Chondrocyte (in vitro differentiated cells): ENCODE measurements at places on chromosomes 1 and 21. TPM values are rescaled to one million over a fixed set of nuclear protein-coding genes. Genes with fewer than 3 reads are reported as not detected.

GRCh38 chr1:172826096-172826741 is 167.3 kb downstream of the FASLG start:
- no peak for DNase-seq

DNA sequence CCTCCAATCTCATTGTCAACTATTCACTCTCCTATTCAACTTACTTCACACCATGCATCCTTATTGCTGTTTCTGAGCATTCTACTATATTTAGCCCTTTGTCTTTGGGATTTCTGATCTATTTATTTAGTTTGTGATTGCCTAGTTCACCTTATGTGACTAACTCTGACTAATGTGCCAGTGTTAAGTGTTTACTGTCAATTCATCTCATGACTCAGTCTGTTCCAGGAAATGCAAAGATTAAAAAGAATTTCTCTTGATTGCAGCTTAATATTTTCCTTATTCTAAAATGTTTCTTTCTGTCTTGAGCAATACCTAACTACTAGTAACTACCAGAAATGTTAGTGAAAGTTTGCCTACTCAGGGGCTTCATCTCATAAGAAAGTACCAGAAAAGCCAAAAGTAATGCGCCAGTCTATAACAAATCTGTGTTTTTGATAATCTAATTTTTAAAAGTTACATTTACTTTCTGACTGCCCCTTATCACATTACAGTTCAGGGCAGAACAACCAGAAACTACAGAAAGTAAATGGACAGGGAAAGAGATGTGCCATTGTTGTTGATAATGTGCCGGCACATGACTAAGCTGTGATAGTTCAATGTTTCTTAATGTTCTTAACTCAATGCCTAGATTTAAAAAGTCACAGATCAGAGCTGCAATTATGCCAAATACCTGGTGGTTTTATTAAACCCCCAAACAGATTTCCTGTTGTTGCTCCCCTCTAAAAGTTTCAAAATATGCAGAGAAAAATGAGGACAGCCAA is 556.5 kb downstream of the PTBP2 start:
- DNase-seq = no peak

DNA sequence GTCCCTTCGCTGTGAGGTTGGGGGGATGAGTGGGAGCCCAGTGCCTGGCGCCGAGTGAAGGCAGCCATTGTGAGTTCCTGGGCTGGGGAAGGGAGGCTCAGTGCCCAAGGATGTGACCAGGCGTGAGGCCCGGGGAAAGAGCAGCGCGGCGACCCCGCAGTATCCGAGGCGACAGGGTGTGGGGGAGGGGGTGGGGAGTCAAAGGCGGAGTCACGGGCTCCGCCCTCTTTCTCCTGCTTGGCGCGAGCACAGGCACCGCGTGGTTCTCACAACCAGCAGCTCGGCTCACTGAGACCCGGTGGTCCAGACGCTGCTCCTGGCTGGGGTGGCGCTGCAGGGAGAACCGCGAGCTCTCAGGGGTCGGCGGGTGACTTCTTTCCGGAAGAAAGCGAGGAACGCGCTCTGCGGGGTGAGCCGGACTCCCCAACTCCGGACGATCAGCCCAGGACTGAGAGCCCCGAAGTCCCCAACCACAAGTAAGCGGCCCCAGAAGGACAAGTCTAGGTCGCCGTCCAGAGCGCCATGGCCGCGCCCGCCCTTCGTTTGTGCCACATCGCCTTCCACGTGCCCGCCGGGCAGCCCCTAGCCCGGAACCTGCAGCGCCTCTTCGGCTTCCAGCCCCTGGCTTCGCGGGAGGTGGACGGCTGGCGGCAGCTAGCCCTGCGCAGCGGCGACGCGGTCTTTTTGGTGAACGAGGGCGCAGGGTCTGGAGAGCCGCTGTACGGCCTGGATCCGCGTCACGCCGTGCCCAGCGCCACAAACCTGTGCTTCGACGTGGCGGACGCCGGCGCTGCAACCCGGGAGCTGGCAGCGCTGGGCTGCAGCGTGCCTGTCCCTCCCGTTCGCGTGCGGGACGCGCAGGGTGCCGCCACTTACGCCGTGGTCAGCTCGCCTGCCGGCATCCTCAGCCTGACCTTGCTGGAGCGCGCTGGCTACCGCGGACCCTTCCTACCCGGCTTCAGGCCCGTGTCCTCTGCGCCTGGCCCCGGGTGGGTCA is at the start of gene HPDL:
HPDL (plus strand) TSS at position 269 of the 997 bp plus-strand sequence; CDS start at position 523, 254 bp downstream.
- no peak for DNase-seq

DNA sequence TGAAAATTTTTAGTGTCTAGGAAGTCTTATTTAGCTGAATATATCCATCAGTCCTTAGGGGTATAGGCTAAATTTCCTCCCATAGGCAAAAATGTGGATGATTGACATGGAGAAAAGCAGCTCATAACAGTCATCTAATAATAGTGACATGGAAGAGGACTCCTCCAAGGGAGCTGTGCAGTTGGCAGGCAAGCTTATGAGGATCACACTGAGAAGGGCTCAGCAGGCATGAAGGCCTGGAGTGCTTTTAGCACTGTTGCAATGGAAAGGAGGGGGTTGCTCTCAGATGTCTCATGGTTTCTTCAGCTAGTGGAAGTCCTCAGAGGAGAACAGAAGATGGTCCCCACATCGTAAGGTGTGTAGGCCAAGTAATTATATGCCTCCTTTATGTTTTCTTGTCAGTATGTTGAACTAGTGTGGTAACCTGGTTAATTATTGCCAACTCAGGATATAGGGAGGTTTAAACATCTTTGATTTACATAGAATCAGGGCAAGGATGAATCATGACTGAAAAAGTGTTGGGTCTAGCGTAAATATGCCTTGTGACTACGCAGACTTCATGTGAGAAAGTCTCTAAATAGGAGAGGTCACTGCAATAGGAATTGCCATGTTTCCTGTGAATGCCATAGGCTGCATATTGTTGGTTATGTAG is 18.9 kb downstream of the VN1R5 start:
- DNase-seq = no peak

- DNase-seq = no peak
Measured at GRCh38 chr1:100292711-100293110, 26.7 kb downstream of the RTCA start.

LORICRIN gene
- total RNA-seq = not detected in 3 replicates

TRABD2B gene
- total RNA-seq = 0.44 to 0.90 TPM (median 0.68 TPM) in 3 replicates

DNA sequence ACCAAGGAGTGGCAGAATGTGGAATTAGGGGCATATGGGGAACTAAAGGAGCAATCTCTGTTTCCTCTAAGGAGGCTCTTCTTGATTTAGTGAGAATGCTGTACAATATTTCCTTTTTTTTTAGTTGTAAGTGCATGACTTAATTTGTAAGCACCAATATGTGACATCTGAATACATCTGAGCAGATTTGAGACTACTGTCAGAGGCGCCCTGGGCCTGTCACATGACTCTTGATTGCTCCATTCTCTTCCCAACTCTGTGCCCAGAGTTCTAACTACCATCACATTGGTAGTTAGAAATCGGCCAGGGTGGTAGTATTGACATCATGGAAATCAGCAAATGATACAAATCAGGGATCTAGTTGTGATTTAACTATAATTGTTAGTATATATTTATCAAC is 110.1 kb upstream of the LMO4 start:
- no peak for DNase-seq

CCDC27 gene
- total RNA-seq = not detected in 3 replicates

GLIS1 gene
- 17.3 to 36.2 TPM (median 17.4 TPM) in 3 replicates for total RNA-seq

- no peak for DNase-seq
Measured at GRCh38 chr1:178954325-178954690, 71.4 kb upstream of the FAM20B start.

GRCh38 chr1:36322786-36323635 is 434 bp downstream of the EVA1B start:
- no peak for DNase-seq

RNU1-2 gene
- 1,438 to 1,620 TPM (median 1,579 TPM) in 3 replicates for total RNA-seq

- DNase-seq = no peak
Measured at GRCh38 chr1:165365341-165365740, 8.8 kb upstream of the LMX1A start.

DNA sequence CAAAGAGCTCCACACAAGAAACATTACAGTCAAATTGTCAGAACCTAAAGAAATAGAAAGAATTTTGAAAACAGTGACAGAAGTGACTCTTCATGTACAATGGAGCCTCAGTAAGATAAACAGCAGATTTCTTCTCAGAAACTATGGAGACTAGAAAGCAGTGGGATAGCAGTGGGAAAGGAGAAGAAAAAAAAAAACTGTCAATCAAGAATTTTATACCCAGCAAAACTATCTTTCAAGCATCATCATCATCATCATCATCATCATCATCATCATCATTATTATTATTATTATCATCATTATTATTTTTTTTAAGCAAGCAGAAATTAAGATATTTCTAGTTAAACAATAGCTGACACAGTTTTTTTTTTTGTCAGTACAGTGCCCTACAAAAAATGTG is 24.2 kb downstream of the CEP170 start:
- no peak for DNase-seq

C2CD4D gene
- not detected in 3 replicates for total RNA-seq

POMGNT1 gene
- total RNA-seq = 84.9 to 104 TPM (median 89.1 TPM) in 3 replicates

TSPAN1 gene
- 1.4 to 2.1 TPM (median 1.6 TPM) in 3 replicates for total RNA-seq

PIGR gene
- not detected in 3 replicates for total RNA-seq

GRCh38 chr21:41885341-41886024 is 6.3 kb upstream of the PRDM15 start:
- no peak for DNase-seq
